Mammary epithelial cell (primary cell): ENCODE measurements at places on chromosomes 13 and 19.
A peak's percentile ranks its signal among the peaks of the same experiment; 100 is the strongest.

- DNase-seq = no peak
Measured at GRCh38 chr19:45531349-45531748, 24.1 kb downstream of the VASP start.

DNA sequence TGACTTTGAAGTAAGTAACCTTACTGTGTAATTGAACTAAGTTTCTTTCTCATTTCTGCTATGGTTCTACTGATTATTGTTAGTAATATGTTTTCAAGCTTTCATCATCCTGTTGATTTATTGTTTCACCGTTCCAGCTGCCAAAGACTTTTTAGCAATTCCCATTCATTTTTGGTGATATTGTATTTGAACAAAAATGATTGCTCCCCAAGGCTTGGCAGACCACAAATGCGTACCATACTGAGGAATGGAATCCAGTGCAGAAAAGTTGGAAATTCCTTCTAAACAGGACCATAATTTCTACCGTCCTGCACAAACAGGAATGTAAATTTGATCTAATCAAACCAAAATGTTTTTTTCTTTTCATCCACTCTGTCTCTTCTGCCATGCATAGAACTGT lies 10.7 kb downstream of the EPSTI1 start:
- no peak for DNase-seq

DNA sequence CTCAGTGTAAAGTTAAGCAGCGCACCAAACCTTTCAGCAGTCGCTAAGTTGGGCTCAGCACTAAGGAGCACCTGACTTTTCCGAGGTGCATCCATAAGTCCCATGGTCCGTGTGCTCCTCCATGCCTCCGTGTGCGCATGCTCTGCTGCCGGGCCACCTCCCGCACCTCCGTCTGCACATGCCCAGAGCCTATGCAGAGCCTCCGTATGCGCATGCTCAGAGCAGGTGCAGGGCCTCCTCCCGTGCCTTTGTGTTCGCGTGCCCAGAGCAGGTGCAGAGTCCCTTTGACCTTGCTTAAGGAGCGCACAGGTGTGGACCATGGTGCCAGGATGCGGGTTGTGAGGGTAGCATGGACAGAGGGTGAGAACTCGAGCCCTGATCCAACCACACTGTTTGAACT lies 46.0 kb downstream of the ATP11A start:
- DNase-seq = no peak

- no peak for DNase-seq
Measured at GRCh38 chr19:43362179-43362578, 8.7 kb downstream of the CD177 start.

DNA sequence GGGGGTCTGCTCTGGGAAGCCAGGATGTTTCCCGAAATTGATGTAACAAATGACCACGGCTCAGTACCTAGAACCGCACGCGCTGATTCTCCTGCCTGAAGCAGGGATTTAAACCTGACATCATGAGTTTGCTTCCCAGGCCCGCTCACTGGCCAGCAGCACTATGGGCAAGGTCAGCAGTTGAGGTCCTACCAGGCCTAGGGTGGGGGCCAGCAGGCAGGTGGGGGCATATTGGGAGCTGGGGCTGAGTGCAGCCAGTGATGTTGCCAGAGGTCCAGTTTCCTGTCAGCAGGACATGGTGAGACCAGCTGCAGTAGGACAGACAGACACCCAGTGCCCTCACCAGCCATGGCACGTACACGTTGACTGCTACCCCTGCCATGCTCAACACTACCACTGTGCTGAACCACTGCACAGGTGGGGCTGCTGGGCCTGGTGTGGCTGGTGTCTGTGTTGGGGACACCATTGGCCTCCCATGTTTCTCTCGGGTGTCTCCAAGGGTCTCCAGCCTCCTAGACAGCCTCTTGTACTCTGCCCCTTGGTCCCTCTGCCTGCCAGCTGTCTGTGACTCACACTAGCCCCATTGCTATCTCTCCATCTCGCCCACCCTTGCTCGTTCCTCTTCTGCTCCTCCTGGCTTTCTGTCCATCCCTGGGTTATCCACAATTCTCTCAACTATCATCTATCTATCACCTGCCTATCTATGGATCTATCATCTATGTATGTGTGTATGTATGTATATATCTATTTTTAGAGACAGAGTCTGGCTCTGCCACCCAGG lies 1.1 kb upstream of the C19orf85 start:
- no peak for DNase-seq

DNA sequence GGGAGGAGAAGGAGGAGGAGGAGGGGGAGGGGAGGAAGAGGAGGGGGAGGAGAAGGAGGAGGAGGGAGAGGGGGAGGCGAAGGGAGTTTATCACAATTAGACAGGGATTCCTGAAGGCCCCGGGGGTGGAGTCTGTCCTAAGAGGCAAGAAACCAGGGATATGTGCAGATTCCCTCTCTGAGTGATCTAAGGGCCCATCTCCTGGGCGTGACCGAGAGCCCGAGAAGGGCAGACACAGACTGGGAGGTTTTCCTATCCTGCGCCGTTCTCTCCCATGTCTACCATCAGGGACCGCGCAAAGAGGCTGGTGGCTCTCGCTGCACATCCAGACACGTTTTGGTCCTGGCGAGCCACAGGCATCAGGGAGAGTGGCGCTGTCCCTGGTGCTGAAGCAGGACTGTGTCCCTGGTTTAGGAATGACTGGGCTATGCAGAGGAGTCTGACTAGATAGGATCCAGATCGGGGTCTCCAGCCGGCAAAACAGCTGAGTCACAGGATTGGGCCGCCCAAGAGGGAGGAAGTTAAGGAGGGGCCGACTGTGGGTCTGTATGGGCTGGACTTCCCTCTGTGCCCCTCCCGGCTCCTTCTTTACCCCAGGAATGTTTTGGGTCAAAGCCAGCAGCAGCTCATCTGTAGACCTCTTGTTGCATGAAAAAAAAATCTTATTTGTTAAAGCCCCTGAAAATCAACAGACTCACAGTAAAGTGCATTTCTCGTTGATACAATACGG lies 17.9 kb upstream of the ZNF175 start:
- DNase-seq = peak; percentile 57

GRCh38 chr13:78460176-78460575 lies 143.2 kb downstream of the POU4F1 start:
- DNase-seq = no peak

- no peak for DNase-seq
Measured at GRCh38 chr13:100528820-100529219, 59.8 kb downstream of the GGACT start.
